Stimulated activated CD4-positive, alpha-beta T cell treated with anti-CD3 and anti-CD28 coated beads, TNF-alpha, amount 100 ng/mL, for 24 hours (primary cell): ENCODE measurements at places on chromosomes 5 and 9.

- DNase-seq = no peak
These were observed 10.4 kb downstream of the MED7 start for GRCh38 chr5:157132281-157132612.

GRCh38 chr5:137128012-137128411 lies 371.1 kb downstream of the SPOCK1 start:
- no peak for DNase-seq

DNA sequence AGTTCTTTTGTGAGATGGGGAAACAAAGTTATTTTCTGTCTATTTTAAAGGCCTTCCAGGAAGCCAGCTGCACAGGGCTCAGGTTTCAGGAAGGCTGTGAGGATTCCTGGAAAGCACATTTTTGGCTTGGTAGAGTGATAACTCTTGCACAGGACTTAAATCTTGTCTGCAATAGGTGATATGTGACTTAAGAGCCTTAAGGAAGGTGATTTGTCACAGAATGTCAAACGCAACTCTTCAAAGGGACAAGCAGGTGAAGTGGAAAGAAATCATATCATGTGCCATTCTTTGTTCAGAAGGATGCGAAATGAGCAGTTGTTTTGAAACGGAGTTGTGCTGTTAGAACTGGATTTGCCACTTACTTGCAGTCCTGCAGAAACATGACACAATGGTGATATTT lies 459.3 kb downstream of the MAT2B start:
- no peak for DNase-seq

DNA sequence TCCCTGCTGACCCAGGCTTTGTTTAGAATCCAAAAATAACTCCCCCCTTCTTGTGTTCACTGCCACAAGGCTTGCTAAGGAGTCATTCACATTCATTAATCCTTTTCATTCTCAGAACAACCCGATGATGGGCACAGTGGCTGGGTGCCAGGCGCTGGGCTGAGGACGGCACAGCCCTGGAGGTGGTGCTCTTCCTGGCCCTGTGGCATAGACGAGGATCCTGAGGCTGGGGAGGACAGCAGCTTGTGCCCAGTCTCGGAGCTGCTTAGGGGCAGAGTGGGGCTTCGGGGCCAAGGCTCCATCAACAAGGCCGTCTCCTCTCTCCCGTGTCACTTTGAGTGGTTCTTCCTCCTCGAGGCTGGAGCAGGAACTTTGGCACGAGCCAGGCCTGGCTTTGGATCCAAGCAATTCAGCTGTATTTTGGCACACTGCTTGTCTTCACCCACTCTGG lies 166.7 kb downstream of the TTLL11 start:
- DNase-seq = no peak

- DNase-seq = no peak
These were observed 72.5 kb downstream of the EPB41L4A start for GRCh38 chr5:112346411-112347044.

DNA sequence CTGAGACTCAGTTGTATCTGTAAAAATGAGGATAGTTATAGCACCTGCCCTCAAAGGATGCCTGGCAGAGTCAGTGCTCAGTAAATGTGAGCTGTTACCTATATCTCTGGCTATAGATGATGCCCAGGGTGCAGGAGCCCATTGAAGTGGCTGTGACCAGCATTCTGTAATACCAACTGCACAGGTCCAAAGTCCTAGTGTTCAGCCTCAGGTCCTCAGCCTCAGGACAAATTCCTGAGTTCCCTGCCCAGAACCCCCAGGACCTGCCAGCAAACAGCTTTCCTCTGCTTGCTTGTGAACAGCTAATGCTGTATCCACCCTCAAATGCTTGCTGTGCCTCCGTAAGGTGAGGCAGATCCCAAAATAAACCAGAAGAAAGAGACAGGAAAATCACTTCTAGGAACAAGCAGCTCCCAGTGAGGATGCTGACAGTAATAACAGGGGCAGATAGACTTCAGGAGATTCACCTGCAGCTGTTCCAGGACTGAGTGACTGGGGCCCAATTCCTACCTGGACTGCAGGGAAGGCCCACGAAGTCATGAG lies 80.8 kb downstream of the SIL1 start:
- no peak for DNase-seq

- no peak for DNase-seq
These were observed 53.2 kb upstream of the C5orf58 start for GRCh38 chr5:170179626-170180025.

- DNase-seq = no peak
These were observed 131.3 kb upstream of the ADRA1B start for GRCh38 chr5:159784993-159785392.

- no peak for DNase-seq
These were observed 123.3 kb upstream of the TMEM161B start for GRCh38 chr5:88391991-88392390.

- no peak for DNase-seq
These were observed 105.1 kb downstream of the PHF2 start for GRCh38 chr9:93681269-93682154.

DNA sequence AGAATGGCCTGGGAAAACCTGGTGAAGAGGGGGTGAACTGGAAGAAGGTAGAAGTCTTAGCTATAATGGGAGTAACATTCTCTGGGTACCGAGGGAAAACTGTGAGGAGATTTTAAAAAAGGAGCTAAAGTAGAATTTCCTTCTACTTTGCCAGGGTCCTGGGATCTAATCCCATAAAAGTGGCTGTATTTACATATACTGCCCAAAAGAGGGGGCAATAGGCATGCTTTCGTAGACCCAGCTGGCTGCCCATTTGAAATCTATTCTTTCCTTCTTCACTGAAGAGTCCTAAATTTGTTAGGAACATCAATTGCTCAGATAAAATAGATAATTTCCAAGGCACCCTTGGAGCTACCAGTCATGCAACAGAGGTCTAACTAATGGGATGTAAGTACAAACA lies 159.2 kb downstream of the CDC42SE2 start:
- DNase-seq = no peak

- no peak for DNase-seq
These were observed 48.2 kb upstream of the ASS1 start for GRCh38 chr9:130396581-130396980.

DNA sequence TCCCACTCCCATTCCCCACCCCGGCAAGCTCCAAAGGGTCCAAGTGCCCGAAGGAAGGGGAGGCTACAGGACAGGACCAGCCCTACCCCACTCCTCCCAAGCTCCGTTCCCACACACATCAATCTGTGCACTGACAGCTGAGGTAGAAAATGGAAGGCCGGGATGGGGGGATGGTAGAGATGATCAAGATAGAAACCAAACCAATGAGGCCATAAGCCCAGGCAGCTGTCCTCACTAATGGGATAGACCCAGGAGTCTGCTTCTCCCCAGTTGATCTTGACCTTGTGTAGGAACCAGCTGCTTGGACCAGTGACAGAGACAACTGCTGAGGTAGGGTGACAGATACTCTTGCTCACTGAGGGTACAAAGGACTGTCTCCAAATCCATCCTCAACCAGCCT lies 38.6 kb downstream of the B4GALT1 start:
- no peak for DNase-seq

DNA sequence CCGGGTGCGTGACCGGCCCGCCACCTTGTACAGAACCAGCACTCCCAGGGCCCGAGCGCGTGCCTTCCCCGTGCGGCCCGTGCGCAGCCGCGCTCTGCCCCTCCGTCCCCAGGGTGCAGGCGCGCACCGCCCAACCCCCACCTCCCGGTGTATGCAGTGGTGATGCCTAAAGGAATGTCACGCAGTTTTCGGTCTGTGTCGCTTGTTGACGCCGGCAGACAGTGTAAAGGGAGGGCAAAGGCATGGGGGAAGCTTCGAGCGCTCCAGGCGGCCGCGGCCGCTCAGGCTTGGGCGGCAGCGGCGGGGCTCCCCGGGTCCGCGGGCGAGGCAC lies 1.3 kb downstream of the LRRC26 start:
- no peak for DNase-seq

GRCh38 chr5:111383288-111383970 lies 128.9 kb downstream of the STARD4 start:
- no peak for DNase-seq

DNA sequence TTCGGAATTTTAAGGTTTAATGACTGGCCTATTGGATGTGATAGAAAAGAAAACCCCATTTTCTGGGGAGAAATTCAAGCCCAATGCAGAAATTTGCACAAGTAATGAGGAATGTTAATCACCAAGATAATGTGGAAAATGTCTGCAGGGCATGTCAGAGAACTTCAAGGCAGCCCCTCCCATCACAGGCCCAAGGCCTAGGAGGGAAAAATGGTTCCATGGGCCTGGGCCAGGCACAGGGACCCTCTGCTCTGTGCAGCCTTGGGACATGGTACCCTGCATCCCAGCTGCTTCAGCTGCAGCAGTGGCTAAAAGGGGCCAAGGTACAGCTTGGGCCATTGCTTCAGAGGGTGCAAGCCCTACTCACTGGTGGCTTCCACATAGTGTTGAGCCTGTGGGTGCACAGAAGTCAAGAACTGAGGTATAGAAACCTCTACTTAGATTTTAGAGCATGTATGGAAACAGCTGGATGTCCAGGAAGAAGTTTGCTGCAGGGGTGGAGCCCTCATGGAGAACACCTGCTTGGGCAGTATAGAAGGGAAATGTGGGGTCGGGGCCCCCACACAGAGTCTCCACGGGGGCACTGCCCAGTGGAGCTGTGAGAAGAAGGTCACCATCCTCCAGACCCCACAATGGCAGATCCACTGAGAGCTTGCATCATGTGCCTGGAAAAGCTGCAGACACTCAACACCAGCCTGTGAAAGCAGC lies 12.2 kb downstream of the FBXO10 start:
- DNase-seq = no peak

DNA sequence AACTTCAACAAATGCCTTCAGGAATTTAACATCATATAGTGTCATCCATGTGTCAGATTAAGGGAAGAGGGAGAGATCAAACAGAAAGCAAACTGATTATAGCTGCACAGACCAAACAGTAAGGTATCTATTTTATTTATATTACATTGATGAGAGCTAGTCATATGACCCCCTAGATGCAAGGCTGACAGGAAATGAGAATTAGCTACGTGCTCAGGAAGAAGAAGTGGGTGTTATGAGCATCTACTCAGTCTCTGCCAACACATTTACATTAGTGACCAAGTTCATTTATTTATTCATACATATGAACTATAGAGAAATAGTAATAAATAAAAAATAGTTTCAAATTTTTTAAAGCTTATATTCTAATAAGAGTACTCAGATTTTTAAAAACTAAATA lies 787.3 kb downstream of the KCTD16 start:
- DNase-seq = no peak

GRCh38 chr5:131475541-131475941 lies 159.5 kb downstream of the RAPGEF6 start:
- no peak for DNase-seq

- DNase-seq = no peak
These were observed 9.9 kb upstream of the OSMR start for GRCh38 chr5:38835887-38836286.

DNA sequence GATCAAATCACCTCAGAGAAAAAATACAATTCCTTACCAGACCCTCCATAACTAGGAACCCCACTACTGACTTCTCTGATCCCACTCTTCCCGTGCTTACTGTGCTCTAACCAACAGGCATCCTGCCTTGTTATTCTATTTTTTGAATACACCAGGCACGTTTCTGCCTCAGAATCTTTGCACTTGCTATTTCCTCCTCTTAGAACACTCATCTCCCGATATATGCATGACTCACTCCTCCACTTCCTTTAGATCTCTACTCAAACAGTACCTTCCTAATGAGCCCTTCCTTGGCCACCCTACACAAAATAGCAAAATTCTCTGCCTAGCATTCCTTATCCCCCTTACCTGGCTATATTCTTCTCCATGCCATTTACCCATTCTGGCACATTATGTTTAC lies 43.9 kb downstream of the MAPKAP1 start:
- no peak for DNase-seq

DNA sequence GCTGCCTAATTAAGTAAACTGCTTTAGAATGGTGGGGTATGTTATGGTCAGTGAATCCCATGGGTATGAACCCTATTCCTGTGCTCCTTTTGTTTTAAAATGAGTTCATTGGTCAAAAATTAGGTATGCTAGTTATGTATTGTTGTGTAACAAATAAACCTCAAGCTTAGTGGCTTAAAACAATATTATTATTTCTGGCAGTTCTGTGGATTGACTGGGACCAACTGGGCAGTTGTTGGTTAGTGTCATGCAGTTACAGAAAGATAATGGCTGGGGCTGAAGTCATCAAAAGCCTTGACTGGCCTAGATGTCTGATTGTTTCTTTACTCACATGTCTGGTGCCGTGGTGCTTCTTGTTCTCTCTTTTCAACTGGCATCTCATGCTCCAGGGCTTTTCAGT lies 8.9 kb upstream of the PTAR1 start:
- DNase-seq = no peak

DNA sequence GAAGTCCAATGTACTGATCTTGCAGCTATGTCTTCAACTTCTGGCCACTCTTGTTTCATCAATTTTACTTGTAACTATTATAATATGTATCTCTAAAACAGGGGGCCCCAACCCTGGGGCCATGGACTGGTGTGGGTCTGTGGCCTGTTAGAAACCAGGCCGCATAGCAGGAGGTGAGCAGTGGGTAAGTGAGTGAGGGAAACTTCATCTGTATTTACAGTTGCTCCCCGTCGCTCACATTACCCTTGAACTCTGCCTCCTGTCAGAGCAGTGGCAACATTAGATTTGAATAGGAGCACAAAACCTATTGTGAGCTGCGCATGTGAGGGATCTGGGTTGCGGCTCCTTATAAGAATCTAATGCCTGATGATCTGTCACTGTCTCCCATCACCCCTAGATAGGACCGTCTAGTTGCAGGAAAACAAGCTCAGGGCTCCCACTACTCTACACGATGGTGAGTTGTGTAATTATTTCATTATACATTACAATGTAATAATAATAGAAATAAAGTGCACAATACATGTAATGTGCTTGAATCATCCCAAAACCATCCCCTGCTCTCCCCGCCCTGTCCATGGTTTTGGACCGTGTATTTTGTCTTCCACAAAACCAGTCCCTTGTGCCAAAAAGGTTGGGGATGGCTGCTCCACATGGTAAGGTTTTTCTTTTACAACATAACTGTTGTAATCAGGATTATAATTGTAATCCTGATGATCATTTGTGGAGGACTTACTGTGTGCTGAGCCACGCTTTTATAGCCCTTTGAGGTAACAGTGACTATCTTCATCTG lies 26.9 kb upstream of the SH3PXD2B start:
- DNase-seq = no peak

DNA sequence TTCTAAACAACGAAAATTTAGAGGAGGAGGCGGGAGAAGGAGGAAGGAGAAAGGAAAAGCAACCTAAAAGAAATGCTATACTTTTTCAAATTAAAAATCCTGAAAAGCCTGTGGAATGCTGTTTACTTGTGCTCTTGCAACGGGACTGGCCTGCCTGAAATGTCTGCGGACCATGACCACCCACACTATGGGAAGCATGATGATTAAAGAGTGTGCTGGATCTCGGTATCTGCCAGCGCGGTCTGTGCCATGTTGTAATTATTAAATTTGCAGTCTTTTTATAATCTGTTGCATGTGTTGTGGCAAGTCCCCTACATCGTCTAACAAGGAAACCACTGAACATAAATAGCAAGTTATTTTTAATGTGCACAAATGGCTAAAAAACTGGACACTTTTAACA lies 111.4 kb downstream of the FANCC start:
- DNase-seq = no peak

DNA sequence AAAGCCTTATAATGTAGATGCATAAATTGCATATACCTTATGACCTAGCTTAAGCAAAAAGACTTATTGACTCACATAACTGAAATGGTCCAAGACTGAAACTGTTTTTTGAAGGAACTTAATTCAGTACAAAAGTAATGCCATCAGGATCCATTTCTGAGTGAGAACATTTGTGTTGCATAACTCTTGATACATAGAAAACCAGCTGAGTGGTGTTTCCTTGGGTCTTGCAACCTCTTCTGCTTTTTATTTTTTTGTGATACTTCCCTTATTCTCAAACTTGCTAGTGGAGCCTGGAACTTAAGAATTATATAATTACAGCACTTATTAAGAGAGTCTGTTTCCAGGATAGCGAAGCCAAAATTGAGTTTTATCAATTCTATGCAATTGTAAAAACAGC lies 272.0 kb downstream of the MAN2A1 start:
- DNase-seq = no peak
